ENCODE measurements at places on chromosomes 1 and 21.

GRCh38 chr21:42547001-42547905, 33.6 kb downstream of the SLC37A1 start:
- DNase-seq = no peak

- no peak for DNase-seq
These were observed 3.7 kb downstream of the ARHGEF16 start for GRCh38 chr1:3457910-3458883.

DNA sequence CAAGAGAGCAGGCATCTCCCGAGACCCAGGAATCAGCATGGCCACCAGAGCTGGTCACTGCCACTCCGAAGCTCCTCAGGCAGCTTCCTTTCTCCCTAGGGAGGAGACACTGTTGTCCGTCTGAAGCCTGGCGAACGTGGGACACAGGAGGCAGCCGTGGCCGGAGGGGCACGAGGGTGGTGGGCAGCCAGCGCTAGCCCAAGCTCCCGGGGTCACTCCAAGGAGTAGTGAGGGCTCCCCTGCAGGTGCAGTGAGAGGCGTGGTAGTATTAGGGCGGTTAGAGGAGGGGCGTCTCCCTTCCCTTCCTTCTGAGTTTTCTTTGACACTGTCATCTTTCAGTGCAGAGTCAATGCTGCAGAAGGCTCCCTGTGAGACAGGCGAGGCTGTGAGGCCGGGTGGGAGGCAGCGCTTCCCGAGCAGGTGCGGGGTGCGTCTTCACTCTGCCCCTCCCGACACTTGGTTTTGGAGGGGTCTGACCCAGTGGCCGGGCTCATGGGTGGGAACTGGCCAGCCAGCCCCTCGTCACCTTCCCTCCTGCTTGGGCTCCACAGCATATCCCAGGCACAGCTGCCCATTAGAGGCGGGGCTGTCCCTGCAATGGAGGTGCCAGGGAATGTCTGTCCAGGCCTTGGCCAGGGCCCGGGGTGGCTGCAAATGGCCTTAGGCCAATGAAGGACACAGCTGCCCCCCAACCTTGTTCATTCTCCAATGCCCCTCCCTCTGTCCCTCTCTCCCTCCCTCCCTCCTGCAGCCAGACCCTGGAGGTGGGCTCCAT, 171.6 kb upstream of the ARHGEF16 start:
- DNase-seq = no peak

GRCh38 chr1:203327684-203328457, 22.6 kb downstream of the BTG2 start:
- no peak for DNase-seq

GRCh38 chr1:83978056-83978455, 20.9 kb downstream of the TTLL7 start:
- no peak for DNase-seq

Measured in GM12865 (cell line).